ENCODE measurements at places on chromosomes 12 and 14.

DNA sequence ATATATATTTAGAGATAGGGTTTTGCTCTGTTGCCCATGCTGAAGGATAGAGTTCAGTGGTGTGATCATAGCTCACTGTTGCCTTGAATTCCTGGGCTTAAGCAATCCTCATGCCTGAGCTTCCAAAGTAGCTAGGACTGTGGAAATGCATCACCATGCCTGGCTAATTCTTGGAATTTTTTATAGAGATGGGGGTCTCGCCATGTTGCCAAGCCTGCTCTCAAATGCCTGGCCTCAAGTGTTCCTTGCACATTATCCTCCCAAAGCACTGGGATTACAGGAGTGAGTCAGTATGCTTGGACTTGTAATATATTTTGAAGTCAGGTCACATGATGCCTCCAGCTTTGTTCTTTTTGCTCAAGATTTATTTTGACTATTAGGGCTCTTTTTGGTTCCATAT, 178.0 kb downstream of the RPAP3 start:
- no peak for DNase-seq

DNA sequence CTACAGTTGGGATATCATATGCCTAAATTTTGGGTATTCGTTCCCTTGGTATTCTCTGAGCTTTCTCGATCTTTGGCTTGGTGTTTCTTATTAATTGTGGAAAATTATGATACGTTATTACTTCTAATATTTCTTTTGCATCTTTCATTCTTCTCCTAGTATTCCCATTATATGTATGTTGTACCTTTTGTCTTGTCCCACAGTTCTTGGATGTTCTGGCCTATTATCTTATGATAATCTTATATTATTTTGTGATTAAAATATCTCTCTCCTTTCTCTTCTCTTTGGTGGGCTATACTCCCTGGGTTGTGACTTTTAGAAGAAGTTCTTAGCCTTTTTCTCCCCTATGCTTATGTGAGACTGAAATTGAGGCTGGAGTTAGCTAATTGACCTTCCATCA, 25.2 kb downstream of the PTCSC3 start:
- no peak for DNase-seq

DNA sequence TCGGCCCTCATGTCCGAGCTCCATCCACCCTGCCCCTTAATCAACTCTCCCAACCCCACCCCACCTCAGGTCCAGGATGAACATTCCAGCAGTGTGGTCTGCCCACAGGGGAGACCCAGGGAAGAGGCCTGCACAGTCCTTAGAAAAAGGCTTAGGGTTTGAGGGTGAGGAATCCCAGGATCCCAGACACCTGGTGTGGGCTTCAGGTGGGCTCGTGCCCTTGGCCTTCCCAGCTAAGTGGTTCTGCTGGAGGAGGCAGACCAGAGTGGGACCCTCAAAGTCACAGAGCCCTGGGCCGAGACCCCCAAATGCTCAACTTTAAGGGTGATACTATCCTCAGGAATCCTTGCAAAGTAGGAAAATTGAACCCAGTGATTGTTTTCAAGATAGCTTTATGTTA, 25.4 kb upstream of the PPP2R5C start:
- DNase-seq = no peak

DNA sequence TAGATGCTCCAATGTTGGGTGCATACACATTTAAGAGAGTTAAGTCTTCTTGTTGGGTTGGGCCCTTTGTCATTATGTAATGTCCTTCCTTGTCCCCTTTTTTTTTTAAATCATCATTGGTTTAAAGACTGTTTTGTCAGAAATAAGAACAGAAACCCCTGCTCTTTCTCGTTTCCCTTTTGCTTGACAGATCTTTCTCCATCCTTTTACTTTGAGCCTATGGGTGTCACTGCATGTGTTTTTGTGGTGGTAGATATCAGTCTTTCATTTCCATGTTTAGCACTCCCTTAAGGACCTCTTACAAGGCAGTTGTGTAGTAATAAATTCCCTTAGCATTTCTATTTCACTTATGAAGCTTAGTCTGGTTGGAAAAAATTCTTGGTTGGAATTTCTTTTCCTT, 47.4 kb downstream of the RTN1 start:
- DNase-seq = no peak

DNA sequence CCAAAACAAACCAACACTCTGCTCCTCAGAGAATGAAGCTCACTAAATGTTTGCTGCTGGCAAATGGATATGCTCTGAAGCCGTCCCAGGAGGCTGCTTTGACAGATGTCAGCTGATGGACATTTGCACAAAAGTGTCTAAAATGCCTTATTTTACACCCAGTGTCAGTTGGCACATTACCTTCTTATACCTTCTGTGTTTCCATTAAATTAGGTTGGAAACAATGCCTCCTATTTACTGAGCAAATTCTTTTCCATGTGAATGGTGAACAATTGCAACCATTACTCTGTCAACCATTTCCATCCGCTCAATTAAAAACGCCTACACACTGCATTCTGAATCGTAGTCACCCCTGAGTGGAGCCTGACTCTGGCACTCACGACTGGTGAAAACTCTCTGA, 1679.9 kb upstream of the FLRT2 start:
- DNase-seq = no peak

DNA sequence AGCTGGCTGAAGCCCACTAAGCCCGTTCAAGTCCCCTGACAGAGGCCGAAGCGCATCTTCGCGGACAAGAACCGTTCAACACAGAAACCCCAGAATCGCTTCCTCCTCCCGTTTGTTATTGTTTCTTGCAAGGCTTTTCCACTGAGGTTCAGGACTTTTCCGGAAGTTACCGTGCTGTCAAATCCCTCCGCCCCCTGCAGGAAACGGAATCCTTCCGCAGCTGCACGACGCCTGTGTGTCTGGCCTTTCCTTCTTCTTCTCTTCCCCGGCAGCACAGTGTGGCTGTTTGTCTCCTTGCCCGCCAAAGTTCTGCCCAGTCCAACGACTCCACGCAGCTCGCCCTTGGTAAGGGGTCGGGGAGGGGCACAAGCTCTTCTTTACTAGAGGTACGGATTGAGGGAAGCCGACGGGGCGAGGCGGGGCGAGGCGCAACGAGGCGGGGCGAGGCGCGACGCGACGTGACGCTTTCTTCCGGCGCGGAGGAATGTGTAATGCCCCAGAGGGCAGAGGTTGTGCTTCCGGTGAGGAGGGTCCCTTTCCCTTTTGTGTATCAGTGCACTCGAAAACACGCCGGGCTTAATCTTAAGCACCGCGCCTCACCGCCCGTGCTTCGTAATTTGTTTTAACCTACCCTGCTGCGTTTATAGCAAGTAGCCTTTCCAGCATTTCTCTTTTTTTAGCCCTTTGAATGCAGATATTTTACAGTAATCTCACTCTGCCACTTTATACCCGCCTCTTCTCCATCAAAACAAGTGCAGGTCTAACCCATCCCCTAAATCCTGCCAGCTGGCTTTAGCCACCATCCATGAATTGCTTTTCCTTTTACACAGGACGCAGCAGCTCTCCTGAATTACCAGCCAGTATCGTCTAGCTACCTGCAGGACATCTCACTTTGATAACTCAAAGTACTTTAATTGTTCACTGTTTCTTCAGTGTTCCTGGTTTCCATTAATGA, at the start of gene KDM5A:
KDM5A (minus strand) TSS at position 179 of the 955 bp plus-strand sequence. CDS start 229 bp downstream, outside the sequence.
- DNase-seq = peak; percentile 76
